Type B pancreatic cell (in vitro differentiated cells): ENCODE measurements at places on chromosomes 3 and 15. TPM values are rescaled to one million over a fixed set of nuclear protein-coding genes. Genes with fewer than 3 reads are reported as not detected.

GRCh38 chr3:146187334-146187950 lies 26.5 kb upstream of the PLOD2 start:
- DNase-seq: no peak

The RBMS3 gene
- total RNA-seq: 7.9 and 36.6 TPM in 2 replicates

The MEIS2 gene
- 152 and 211 TPM in 2 replicates for total RNA-seq

The IMPG2 gene
- total RNA-seq: 0.43 and 0.53 TPM in 2 replicates

- DNase-seq: no peak
Observed at GRCh38 chr3:103048068-103048722, 613.4 kb downstream of the ZPLD1 start.

DNA sequence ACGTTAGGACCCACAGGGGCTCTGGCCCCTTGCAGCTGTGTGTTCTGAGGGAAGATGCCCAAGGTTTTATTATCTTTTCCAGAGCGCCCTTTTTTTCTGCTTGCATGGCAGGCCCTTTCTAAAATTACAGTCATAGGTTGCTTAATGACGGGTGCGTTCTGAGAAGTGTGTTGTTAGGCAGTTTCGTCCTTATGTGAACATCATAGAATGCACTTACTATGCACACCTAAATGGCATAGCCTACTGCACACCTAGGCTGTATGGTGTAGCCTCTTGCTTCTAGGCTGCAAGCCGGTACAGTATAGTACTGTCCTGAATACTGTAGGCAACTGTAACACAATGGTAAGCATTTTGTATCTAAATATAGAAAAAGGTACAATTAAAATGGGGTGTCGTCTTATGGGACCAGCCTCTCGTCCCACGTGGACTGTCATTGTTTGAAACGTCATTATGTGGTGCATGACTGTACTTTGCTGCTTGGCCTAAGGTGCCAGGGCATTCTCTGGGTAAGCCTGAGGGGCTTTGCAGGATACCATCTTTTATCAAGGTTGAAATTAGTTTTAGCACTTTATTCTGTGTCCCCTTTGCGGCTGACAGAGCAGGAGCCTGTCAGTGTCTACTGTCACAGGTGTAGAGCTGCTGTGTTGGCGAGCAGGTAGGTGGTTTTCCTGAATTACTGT lies 10.9 kb downstream of the KLF13 start:
- no peak for DNase-seq

DNA sequence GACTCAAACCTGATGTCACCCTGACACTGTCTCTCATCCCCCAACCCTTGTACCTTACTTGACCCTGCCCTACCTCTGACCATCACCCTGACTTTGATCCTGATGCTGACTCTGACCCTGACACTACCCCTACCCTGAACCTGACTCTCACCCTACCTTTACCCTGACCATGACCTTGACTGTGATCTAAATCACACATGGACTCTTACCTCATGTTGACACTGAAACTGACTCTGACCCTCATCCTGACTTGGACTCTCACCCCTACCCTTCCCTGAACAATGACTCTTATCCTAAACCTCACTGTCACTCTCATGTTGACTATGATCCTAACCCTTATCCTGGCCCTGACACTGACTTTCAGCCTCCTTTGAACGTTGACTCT lies 21.7 kb upstream of the SLC25A26 start:
- no peak for DNase-seq

The PLIN1 gene
- 0.55 and 0.58 TPM in 2 replicates for total RNA-seq

GRCh38 chr3:38458796-38459498 lies 5.3 kb downstream of the ACVR2B start:
- no peak for DNase-seq

DNA sequence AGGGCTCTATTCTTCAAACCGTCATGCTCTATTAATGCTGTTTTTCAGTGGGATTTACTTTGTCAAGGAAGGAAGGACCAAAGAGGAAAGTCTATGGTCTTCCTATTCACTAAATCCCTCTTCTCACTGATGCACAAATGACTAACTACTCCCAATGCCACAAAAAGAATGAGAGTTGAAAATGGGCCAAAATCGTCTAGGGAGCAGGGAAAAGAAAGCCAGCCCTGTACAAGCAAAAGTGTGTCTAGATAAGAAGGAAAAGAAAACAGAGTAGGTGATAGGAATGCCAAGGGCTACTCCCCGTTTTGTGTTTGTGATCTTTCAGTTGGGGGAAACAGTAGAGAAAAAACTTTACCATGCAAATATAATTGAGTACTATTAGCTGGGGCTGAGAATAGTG lies 97.2 kb upstream of the TMCO5A start:
- no peak for DNase-seq

The NEO1 gene
- 35.8 and 94.7 TPM in 2 replicates for total RNA-seq

- no peak for DNase-seq
Observed at GRCh38 chr3:46209053-46209452, 940 bp upstream of the CCR1 start.

GRCh38 chr15:59396211-59396610 lies 23.5 kb upstream of the MYO1E start:
- DNase-seq: no peak

GRCh38 chr15:87557881-87558280 lies 698.7 kb downstream of the NTRK3 start:
- DNase-seq: no peak

DNA sequence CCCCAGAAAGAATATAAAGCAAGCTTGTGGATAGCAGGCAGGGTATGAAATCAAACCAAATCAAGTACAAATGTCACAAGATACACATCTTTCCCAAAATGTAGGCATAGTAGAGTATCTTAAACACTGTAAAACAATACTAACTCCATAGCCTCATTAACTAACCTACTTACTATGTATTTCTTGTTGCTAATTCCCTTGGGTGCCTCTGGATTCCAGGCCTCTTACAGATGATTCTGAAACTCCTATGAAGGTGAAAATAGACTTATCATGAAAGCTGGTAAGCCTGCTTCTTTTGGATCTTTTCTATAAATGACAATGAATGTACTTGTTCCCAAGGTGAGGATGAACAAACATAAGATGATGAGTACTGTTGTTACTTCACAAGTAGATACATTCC lies 93.8 kb downstream of the FRMD5 start:
- no peak for DNase-seq

The ANKRD34C gene
- total RNA-seq: not detected in 2 replicates

GRCh38 chr3:69200384-69201068 lies 78.1 kb upstream of the LMOD3 start:
- no peak for DNase-seq

The STRIT1 gene
- total RNA-seq: 0.33 TPM in 1 of 2 replicates, not detected in the other

- no peak for DNase-seq
Observed at GRCh38 chr3:87260270-87260669, 16.1 kb downstream of the POU1F1 start.

The CRYGS gene
- total RNA-seq: 1.2 and 7.8 TPM in 2 replicates
